CD8-positive, alpha-beta T cell (primary cell): ENCODE measurements at places on chromosomes 1 and 21. TPM values are rescaled to one million over a fixed set of nuclear protein-coding genes. Genes with fewer than 3 reads are reported as not detected.

Gene DONSON
- total RNA-seq: 11.9 TPM

Gene GCSAML
- not detected for total RNA-seq

Gene ELAPOR1
- total RNA-seq: 6.8 TPM

Gene WNT3A
- total RNA-seq: not detected

Gene ZFP69B
- total RNA-seq: 4.2 TPM

Gene ANGPTL7
- not detected for total RNA-seq

Gene SIM2
- not detected for total RNA-seq

Gene CLDN17
- total RNA-seq: not detected

DNA sequence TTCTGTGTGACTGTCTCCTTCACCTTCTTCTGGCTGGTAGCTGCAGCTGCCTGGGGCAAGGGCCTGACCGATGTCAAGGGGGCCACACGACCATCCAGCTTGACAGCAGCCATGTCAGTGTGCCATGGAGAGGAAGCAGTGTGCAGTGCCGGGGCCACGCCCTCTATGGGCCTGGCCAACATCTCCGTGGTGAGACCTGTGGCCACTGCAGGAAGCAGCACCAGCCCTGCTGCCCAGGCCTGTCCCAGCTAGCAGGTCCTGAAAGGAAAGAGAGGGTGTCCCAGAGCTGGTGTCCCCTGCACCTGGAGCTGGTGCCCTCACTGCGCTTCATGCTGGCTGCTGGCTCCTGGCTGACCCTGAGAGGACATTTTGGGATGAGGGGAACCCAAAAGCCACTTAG, 5.9 kb upstream of the ATXN7L2 start:
- DNase-seq: no peak

DNA sequence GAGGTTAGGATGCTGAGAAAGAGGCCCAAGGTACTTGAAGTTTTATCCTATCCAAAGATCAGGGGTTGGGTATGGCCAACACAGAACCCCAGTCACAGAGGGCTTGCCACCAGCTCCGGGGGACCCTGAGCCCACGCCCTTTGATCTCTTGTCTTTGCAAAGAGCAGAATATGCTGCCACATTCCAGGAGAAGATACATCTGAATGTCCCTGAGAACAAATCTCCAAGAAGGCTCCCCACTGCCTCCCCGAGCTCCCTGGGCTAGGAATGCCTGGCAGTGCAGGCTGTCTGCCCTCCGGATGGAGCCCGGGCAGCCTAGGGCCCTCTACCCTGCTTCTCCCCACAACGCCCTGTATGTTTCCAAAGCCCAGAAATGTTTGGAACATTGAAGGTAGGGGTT, 49.2 kb downstream of the AJAP1 start:
- no peak for DNase-seq

DNA sequence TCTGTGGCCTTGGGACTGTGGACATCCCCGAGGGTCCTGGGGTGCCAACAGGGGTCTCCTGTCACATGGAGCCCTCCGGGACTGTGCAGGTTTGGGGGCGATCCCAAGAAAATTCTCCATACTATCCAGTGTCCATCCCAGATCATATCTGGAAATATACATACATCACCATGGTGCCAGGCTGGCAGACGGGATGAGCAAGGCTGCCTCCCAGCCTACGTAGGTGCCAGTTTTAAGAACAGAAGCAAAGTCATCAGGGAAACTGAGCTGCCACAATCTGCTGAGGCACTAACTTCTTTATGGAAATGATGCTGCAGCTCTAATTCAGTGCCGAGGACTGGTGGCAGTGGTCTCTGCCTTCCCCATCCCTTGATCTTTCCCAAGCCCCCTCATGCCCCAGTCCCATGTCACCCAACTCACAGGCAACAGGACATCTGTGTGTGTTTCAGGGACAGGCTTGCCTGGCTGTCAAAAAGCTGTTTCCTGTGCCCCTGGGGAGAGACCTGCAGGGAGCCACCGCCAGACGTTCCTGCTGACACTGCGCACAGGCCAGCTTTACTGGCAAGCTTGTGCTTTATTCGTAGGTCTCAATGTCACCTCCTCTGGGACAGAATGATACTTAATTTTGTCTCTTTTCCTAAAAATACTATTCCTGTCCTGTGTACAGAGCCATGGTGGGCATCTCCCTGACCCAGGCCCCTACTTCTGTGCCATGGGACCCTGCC, 15.5 kb downstream of the TEX35 start:
- DNase-seq: no peak

GRCh38 chr1:224169718-224170270, 13.2 kb upstream of the DEGS1 start:
- DNase-seq: no peak

DNA sequence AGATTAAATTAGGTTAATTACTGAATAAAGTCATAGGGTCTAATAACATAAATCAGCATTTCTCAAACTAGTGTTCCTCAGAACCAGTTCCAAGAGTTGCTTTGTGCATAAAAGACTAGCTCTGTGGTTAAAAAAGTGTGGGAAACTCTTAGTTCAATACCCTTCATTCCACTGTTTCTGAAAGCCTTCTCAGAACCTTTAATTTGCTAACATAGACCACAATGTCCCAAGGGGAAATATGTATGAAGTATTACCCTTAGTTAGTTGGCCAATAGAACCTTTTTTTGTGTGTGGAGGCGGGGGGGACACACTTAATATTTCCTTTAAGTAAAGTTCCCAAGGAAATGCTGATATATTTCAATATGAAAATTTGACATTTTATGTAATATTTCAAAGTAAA, 20.4 kb downstream of the ODF2L start:
- DNase-seq: no peak

- no peak for DNase-seq
Measured at GRCh38 chr1:90317628-90318027, 322.7 kb downstream of the ZNF326 start.

DNA sequence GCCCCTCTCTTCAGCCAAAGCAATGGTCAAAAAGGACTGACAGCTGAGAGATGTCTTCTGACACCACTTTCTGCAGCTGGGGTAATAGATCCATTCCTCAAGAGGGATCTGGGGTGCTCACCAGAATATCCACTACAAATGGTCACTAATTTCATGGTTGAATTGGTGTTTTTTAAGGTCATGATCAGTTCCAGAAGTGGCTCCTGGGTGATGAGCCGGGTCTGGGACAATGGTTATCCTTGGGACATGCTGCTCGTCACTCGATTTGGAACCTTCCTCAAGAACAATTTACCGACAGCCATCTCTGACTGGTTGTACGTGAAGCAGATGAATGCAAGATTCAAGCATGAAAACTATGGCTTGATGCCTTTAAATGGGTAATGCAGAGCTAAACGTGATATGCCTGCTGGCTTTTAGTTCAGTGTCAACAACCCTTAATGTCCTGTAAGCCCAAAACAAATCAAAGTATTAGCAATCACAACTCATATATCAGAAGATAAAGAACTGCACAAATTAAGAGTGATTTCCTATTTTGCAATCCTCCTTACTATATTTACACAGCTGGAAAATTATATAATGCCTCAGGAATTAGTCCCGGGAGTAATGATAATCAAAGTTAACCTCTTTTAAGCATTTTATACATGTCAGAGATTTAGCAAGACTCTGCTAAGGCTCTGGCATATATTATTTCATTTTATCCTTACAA, 20.1 kb downstream of the FMO3 start:
- DNase-seq: no peak

GRCh38 chr1:214332946-214333798, 52.2 kb downstream of the SMYD2 start:
- DNase-seq: no peak

DNA sequence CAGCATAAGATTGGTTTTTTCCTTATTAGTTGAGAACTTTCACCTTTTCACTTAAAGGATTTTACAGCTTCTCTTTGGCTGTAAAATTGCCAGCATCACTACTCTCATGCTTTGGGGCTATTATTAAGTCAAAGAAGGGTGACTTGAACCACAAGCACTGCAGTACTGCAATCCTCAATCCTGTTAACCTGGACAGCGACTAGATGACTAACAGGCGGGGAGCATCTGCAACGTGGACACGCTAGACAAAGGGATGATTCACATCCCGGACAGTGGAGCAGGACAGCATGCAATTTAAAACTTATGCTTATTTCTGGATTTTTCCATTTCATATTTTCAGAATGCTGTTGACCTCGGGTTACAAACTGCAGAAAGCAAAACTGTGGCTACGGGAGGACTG, 8.1 kb downstream of the ARV1 start:
- DNase-seq: no peak

GRCh38 chr1:10806966-10807365, 10.5 kb upstream of the CASZ1 start:
- DNase-seq: no peak

GRCh38 chr1:203558064-203558760, 64.3 kb downstream of the OPTC start:
- DNase-seq: no peak
